ENCODE measurements at places on chromosomes 4 and X.

GRCh38 chr4:60805500-60806313 lies 394.4 kb upstream of the ADGRL3 start:
- DNase-seq: no peak

DNA sequence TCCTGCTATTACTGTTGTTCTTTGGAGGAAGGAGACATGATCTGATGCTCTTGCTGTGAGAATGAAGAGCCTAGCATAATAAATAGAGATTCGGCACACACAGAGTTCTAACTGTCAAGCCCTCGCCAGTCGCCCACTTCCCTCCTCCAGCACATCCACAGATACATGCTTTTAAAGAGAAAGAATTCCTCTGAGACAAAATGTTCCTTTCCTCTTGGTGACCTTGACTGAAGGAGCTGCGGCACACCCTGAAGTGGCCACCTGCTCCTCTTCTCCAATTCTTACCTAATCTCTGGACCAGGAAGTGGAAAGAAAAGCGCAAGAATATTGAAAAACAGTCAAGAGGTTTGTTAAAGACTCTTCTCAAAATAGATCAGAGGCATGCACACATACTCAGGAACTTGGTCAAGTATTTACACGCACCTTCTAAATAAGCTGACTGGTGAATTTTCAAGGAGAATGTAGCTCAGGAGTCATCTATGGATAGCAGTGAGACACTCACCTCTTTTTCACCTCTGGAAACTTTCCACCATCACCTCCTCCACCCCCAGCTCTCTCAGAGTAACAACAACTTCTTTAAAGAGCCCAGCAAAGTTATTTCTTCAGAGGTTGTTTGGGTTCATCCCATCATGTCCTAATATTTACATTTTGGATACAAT lies 95.4 kb downstream of the PARM1 start:
- DNase-seq: no peak

DNA sequence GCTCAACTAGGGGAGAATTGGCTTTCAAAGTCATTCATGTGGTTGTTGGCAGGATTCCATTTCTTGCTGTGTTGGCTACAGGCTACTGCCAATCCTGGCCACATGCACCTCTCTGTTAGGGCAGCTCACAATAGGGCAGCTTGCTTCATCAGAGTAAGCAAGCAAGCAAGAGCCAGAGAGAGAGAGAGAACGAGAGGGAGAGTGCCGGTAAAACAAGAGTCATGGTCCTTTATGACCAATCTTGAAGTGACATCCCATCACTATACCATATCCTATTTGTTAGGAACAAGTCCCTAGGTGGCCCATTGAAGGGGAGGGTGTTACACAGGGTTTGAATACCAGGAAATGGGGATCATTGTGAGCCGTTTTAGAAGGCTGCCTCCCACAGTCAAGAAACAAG lies 33.0 kb upstream of the TLR2 start:
- DNase-seq: no peak

DNA sequence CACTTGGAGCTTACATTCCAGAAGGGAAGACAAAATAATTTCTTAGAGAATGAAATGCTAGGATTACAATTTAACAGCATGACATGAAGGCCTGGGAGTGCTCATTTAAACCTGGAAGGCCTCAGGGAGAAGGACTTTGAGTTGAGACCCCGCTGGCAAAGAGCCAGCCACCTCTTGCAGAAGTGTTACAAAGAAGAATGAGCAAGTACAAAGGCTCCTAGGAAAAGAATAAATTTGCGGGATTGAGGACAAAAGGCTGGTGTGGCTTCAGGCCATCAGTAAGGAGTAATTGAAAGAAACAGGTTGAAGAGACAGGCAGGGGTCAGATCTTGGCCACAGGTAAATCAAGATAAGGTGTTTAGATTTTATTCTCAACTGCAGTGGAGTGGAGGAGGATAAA lies 3.1 kb upstream of the ELOVL6 start:
- DNase-seq: no peak

DNA sequence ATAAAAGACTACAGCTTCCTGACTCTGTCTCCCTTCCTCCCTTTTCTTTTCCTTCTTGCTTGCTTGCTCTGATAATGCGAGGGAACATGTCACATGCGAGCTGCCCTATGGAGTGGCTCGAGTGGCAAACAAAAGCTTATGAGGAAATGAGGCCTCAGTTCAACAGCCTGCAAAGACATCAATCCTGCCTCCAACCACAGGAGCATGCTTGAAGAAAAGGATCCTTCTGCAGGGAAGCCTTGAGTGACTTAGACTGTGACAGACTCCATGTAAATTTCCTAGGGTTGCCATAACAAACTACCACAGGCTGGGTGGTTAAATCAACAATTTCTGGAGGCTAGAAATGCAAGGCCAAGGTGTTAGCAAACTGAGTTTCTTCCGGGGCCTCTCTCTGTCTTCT lies 152.5 kb downstream of the NR3C2 start:
- DNase-seq: no peak

- DNase-seq: no peak
Measured at GRCh38 chrX:2251211-2251610, 249.6 kb downstream of the DHRSX start.

DNA sequence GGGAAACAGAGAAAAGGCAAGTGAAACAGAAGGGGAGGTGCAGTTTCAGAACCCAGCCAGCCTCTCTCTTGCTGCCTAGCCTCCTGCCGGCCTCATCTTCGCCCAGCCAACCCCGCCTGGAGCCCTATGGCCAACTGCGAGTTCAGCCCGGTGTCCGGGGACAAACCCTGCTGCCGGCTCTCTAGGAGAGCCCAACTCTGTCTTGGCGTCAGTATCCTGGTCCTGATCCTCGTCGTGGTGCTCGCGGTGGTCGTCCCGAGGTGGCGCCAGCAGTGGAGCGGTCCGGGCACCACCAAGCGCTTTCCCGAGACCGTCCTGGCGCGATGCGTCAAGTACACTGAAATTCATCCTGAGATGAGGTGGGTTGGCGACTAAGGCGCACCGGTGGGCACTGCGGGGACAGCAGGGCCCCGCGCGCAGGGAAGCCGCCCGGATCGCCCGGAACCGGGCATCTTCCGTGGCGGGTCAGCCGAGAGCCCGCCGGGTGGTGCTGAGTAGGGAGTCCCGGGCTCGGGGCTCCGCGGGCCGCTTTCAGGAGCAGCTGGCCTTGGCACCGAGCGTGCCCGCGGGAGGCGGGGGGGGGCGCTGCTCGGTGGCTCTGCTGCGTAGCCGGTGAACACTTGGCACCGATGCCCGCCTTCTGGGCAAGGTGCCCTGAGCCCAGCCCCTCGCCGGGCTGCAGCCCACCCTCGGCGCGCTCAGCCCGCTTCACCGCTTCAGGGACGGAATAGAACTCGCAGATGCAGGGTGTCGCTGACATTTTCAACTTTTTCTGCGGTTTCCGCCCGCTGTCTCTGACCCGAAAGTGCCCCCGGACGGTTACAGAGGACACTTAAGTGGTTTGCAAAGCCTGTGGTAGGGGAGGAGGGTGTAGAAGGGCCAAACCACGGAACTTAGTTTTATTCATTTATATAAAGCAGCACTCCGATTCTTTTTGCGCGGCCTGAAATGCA lies at the start of gene CD38:
CD38 (plus strand) TSS at position 40 of the 953 bp plus-strand sequence; CDS start at position 127, 87 bp downstream.
- no peak for DNase-seq

GRCh38 chr4:60396341-60397049 lies 803.6 kb upstream of the ADGRL3 start:
- no peak for DNase-seq

DNA sequence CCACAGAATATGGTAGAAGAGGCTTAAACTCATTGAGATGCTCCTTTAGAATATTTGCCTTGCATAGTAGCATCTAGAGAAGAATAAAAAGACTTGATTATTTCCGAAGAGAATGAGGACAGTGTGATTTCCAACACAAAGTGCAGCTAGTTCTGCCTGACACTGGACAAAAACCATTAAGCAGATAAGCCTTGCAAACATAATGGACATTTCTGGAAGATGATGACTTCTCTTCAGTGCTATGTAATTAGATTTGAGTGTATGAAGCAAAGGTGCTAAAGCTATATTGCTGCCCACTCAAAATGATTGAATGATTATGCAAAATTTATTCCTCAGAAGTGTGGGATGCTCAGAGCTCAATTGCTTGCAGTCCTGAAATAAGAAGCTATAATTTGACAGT lies 156.4 kb downstream of the VEGFC start:
- no peak for DNase-seq

- no peak for DNase-seq
Measured at GRCh38 chrX:5646818-5647217, 581.8 kb downstream of the NLGN4X start.

- DNase-seq: no peak
Measured at GRCh38 chr4:53579826-53580225, 11.5 kb downstream of the LNX1 start.

DNA sequence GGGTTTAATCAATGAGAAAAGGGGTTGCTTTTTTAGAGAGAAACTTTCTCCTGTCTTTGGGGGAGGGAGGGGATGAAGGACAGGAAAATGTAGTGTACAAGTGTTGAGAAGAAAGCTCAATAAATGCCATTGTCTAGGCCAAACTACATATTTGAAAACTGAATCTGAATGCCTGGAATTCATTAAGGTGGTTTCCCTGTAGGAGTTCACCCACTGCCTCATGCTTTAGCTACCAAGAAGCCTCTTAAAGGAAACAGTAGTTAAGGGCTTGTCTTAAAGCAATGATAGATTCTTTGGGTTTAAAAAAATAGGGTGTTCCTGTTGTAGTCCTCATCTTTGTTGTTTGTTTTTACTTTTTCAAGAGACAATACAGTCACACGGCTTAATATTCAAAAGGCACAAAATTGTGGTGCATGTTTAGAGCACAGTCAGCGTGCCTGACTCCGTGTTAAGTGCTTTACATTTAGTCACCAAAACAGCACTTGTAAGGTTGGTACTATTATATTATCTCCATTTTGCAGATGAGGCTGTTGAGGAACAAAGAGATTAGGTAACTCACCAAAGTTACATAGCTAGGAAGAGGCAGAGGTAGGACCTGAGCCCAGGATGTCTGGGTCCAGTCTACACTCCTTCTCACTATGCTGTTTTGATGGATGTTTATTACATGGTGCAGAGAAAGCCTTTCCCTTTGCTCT lies 46.0 kb downstream of the FNIP2 start:
- DNase-seq: no peak

- no peak for DNase-seq
Measured at GRCh38 chr4:38582889-38583470, 81.0 kb upstream of the KLF3 start.

DNA sequence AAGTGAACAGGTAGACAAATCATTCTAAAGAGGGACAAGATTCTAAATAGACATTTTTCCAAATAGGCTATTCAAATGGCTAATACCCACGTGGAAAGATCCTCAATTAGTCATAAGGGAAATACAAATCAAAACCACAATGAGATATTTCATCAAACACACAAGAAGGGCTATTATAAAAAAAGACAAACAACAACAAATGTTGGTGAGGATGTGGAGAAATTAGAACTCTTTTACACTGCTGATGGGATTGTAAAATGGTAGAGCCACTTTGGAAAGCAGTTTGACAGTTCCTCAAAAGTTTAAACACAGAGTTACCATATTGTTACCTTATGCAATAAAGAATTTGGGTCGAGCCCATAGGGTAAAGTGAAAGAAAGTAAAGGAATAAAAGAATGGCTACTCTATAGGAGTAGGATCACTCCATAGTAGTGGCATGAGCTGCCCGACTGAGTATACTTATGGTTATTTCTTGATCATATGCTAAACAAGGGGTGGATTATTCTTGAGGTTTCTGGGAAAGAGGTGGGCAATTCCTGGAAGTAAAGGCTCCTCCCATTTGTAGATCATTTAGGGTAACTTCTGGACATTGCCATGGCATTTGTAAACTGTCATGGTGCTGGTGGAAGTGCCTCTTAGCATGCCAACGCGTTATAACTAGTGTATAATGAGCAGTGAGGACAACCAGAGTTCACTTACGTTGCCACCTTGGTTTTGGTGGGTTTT lies 58.9 kb upstream of the FAM9C start:
- DNase-seq: no peak

DNA sequence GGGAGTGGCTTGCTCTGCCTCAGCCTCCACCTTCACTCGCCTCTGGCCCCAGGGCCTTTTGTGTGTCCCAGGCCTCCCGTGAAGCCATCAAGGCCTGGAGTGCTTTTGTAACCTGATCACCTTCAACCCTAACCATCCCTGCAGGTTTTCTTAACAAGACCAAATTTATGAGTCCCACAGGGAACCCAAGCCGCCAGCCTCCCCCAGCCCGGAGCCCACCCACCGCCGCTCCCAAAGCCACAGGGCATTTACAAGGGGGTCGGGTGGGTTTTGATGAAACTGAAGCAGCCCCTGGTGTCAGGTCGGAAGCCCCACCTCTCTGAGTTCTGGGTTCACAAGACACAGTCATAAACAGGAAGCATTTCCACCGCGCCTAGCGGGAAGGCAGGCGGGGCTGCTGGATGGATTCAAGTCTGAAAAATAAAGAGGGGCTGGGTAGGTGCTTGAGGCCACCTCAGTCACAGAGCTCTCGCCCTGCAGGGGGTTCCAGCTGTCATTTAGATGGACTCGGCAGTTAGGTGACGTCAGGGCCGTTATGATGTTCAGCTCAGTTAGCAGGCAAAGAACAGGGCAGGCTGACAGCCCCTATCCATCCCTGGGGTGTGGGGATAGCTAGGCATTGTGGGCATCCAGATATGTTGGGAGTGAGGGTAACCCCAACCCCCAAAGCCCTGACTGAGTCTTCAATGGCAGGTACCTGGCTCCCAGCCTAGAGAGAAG lies 128.5 kb downstream of the BCOR start:
- peak; percentile 24 for DNase-seq

GRCh38 chr4:116400480-116400879 lies 684.9 kb downstream of the TRAM1L1 start:
- no peak for DNase-seq

- no peak for DNase-seq
Measured at GRCh38 chr4:48388525-48389154, 47.3 kb downstream of the SLAIN2 start.

GRCh38 chr4:159284113-159284512 lies 181.2 kb downstream of the RAPGEF2 start:
- DNase-seq: no peak

DNA sequence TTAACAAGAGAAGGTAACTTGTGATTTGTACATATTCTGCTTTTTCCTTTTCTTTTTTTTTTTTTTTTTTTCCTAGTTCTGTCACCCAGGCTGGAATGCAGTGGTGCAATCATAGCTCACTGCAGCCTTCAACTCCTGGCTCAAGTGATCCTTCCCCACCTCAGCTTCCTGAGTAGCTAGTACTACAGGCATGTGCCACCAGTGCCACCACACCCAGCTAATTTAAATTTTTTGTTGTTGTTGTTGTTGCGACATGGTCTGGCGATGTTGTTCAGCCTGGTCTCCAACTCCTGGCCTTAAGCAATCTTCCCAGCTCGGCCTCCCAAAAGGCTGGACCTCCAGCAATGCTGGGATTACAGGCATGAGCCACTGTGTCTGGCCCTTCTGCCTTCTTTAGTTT lies 1.5 kb upstream of the TACR3 start:
- DNase-seq: no peak

GRCh38 chr4:53194727-53195126 lies 171.1 kb downstream of the SCFD2 start:
- DNase-seq: no peak
